ENCODE measurements at places on chromosomes 6 and 20. TPM values are rescaled to one million over a fixed set of nuclear protein-coding genes. Genes with fewer than 3 reads are reported as not detected.
A peak's percentile ranks its signal among the peaks of the same experiment; 100 is the strongest.

DNA sequence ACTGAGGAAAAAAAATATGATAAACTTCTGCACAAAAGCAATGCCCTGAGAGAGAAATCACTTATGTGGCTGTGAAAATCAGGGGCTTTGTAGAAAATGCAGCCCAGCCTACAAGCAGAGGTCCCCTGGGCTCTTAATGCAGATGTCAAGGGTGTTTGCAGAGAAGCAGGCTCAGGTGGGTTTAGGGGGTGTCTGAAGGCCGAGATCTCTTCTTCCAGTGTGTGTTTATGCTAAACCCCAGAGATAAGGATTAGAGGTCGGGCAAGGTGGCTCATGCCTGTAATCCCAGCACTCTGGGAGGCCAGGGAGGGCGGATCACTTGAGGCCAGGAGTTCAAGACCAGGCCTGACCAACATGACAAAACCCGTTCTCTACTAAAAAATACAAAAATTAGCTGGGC, 78.5 kb downstream of the TMEM242 start:
- no peak overlapping the region for H3K4me3 ChIP-seq
- DNase-seq = no peak
- no peak overlapping the region for H3K27ac ChIP-seq
- H3K27me3 ChIP-seq = peaks cover 16% of the 10 kb centered on the region
- no peaks in the 10 kb centered on the region for H3K4me1 ChIP-seq
- H3K36me3 ChIP-seq = peaks cover 7% of the 10 kb centered on the region

DNA sequence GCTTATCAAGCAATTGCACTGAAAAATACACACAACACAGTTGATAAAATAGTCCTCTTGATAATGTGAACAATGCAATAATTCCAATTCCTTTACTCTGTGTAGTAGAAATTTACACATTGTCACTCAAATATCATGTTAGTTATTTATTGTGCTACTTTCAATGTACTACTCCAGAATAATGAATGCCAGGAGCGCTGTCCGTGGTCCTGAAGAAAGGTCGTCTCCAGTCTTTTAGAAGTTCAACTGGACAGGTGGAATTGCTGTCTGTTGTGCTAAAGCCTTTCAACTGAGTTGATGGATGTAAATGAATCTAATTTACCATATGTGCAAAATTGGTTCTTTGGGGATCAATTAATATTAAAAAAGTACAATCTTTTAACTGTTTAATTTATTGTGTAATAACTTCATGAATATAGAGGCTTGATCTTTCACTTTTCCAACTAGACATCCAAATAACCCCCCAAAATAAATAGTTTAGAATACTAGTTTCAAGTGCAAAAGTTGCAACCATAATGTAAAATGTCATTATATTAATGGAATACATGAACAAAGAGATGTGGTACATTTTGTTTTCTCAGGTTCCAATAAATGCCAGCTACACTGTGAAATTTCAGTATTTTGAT, 3.2 kb downstream of the GRIK2 start:
- peaks cover 9% of the 10 kb centered on the region for H3K36me3 ChIP-seq
- H3K27ac ChIP-seq = no peak overlapping the region
- no peak overlapping the region for H3K4me3 ChIP-seq
- H3K27me3 ChIP-seq = peaks cover 36% of the 10 kb centered on the region

NRM gene
- total RNA-seq = 11.7 TPM

DNA sequence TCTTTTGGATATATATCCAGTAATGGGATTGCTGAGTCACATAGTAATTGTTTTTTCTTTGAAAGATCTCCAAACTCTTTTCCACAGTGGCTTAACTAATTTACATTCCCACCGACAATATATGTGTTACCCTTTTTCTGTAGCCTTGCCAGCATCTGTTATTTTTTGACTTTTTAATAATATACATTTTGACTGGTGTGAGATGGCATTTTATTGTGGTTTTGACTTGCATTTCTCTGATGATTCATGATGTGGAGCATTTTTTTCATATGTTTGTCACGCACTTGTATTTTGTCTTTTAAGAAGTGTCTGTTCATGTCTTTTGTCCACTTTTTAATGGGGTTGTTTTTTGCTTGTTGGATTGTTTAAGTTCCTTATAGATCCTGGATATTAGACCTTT, 58.9 kb upstream of the OPRM1 start:
- DNase-seq = no peak
- H3K27ac ChIP-seq = no peak overlapping the region
- no peaks in the 10 kb centered on the region for H3K27me3 ChIP-seq
- no peaks in the 10 kb centered on the region for H3K4me1 ChIP-seq

GSTA2 gene
- total RNA-seq = not detected

PCNA gene
- total RNA-seq = 377 TPM

GRCh38 chr6:101630941-101631340, 237.4 kb downstream of the GRIK2 start:
- no peak for DNase-seq
- H3K27me3 ChIP-seq = no peaks in the 10 kb centered on the region
- H3K36me3 ChIP-seq = peaks cover 5% of the 10 kb centered on the region
- no peak overlapping the region for H3K4me3 ChIP-seq

SMLR1 gene
- not detected for total RNA-seq

DNA sequence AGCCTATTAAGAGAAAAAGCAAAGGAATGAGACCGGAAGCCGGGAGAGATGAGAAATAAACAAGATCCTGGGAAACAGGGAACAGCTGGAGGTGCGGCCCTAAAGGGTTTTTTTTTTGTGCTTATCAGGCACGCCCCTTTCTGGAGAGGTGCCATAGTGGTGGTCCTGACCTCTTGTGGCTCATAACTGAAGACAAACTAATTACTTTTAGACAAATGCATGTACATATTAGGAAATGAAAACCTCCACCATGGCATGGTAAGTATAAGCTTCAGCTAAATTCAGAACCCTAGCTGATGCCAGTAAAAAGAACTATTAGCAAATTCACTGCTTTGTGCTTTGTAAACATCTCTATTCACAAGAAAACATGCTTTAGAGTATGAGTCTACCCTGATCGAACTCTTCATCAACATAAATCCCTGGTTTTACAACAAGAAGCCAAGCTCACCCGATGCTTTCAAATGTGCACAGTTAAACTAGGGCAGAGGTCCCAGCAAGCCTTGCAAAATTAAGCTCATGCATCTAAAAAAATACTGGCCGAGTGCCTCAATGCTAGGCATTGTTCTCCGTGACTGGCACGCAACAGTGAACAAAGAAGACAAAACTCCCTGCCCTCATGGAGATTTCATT, 96.4 kb upstream of the MRPS10 start:
- DNase-seq = no peak
- H3K4me3 ChIP-seq = peak overlapping the region; percentile 69
- peaks cover 7% of the 10 kb centered on the region for H3K36me3 ChIP-seq
- H3K4me1 ChIP-seq = peaks cover 47% of the 10 kb centered on the region
- peak overlapping the region; percentile 84 for H3K27ac ChIP-seq

HLA-G gene
- total RNA-seq = 3.3 TPM

ULBP3 gene
- 0.98 TPM for total RNA-seq

BPIFA1 gene
- total RNA-seq = not detected

DNA sequence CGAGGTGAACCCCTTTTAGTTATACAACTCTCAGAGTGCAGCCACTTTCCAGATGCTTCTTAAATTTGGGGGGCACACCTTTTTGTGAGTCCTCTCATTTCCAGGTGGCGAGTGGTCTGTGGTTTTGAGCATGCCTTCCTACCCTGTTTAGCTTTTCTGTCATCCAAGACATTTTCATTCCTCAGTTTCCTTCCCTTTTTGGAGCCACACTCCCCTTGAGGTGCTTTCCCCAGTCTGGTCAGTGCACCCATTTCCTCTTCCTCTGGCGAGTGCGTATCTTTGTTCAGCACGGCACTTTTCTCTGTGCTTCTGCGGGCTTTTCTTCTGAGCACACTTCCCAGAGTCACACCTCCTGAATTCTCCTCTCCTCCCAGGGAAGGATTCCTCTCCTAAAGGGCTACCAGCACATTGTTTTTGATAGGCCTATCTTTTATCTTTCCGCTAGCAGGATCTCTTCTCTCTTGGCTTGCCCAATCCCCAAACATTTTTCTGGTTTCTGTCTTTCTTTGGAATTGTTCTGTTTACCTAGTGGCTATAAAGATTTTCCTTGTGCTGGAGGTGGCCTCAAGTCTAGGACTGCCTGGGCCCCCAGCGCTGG, 1.4 kb downstream of the PHF20 start:
- peaks cover 50% of the 10 kb centered on the region for H3K4me1 ChIP-seq
- DNase-seq = no peak
- no peaks in the 10 kb centered on the region for H3K27me3 ChIP-seq
- H3K27ac ChIP-seq = peak overlapping the region; percentile 90
- H3K36me3 ChIP-seq = peaks cover 22% of the 10 kb centered on the region

SLC24A3 gene
- 1.4 TPM for total RNA-seq

HSPA1L gene
- total RNA-seq = 4.1 TPM

LINC00237 gene
- not detected for total RNA-seq

RHAG gene
- total RNA-seq = not detected

PAK5 gene
- total RNA-seq = not detected

DNA sequence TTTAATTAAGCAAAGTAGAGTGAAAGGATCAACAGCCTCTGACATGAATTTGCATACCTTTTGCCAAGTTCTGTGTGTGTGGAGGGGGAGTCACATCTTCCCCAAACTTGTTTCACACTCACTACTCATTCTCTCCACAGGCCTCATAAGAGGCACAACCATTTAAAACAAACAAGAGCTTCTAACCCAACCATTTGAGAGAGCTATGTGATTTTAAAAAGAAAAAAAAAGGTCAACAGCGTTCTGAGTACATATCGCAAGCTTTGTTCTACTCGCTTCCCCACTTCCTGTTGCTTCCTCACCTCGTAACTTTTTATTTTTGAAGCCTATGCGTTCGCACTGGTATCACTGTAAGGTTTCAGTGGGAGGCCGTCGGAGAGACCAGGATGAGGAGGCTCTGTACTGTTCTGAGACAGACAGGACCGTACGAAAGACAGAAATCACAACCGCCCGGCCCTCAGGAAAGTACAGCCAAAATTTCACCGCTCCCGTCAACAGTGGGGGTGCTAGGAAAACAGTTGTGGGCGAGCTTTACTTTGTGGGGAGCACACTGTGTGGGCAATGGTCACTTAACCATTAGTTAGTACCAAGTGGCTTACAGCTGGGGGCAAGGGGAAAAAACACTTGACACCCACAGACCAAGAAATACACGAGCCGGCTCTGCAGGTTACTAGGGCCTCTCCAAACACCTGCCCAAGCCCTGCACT, 61.3 kb downstream of the TRERF1 start:
- peak overlapping the region; percentile 100 for H3K27ac ChIP-seq
- no peaks in the 10 kb centered on the region for H3K36me3 ChIP-seq
- peak overlapping the region; percentile 71 for H3K4me3 ChIP-seq

DNA sequence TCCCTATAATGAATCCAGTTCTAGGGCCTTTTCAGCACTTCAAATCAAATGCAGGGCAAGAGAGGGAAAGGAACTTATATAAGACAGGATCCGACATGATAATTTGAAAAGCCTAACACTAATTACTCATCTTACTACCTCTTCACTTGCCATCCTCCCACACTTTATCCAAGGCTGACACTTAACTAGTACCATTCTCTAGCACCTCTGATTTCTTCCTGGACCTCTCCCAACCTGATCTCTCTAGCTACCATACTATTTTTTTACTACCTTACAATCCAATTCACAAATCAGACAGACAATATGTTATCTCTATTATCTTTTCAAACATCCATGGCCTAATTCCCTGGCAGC, 50.4 kb downstream of the BTBD9 start:
- H3K4me3 ChIP-seq = no peak overlapping the region
- peaks cover 5% of the 10 kb centered on the region for H3K36me3 ChIP-seq
- DNase-seq = no peak
- H3K4me1 ChIP-seq = no peaks in the 10 kb centered on the region

KHDC1 gene
- 14.9 TPM for total RNA-seq

GRCh38 chr6:5279891-5280338, 18.6 kb downstream of the FARS2 start:
- DNase-seq = no peak
- H3K27ac ChIP-seq = peak overlapping the region; percentile 99
- H3K4me3 ChIP-seq = peak overlapping the region; percentile 91
- H3K4me1 ChIP-seq = peaks cover 18% of the 10 kb centered on the region
